Thoracic aorta (tissue), 2 donors: ENCODE measurements at places on chromosomes 2 and 18. TPM values are rescaled to one million over a fixed set of nuclear protein-coding genes. Genes with fewer than 3 reads are reported as not detected.
A peak's percentile ranks its signal among the peaks of the same experiment; 100 is the strongest.

DNA sequence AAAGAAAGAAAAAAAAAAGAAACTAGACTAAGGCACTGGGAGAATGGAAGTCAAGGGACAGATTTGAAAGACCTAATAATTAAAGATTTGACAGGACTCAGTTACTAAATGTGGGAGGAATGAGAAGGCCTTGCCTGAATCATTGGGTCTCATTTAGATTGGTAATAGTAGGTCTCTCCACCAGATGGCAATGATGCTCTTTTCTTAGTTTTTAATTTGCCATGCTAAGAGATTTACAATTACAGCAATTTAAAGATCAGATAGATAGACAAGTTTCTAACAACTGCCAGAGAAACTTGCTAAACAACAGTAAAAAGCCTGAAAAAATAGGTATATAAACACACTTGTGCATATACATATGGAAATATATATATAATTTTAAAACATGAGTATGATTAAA lies 153.0 kb downstream of the TMEM247 start:
- no peak for DNase-seq

GRCh38 chr18:37578182-37578678 lies 12.6 kb upstream of the CELF4 start:
- DNase-seq = no peak

RNU2-63P gene
- not detected for total RNA-seq

- DNase-seq = no peak
Measured at GRCh38 chr2:70553334-70553583, 367 bp downstream of the TGFA start.

ASB18 gene
- not detected for total RNA-seq

QPCT gene
- 5.0 TPM for total RNA-seq

- DNase-seq = no peak
Measured at GRCh38 chr2:15205562-15205961, 355.6 kb downstream of the NBAS start.

GRCh38 chr2:23530206-23530908 lies 145.4 kb downstream of the KLHL29 start:
- no peak for DNase-seq

GCA gene
- total RNA-seq = 56.6 TPM

- DNase-seq = no peak
Measured at GRCh38 chr2:120133572-120134244, 89.5 kb downstream of the TMEM185B start.

- DNase-seq = no peak
Measured at GRCh38 chr2:62972601-62973000, 78.0 kb upstream of the OTX1 start.

- no peak for DNase-seq
Measured at GRCh38 chr18:32104516-32104915, 12.8 kb downstream of the RNF138 start.

GRCh38 chr2:18194161-18194560 lies 315.7 kb downstream of the KCNS3 start:
- no peak for DNase-seq

DNA sequence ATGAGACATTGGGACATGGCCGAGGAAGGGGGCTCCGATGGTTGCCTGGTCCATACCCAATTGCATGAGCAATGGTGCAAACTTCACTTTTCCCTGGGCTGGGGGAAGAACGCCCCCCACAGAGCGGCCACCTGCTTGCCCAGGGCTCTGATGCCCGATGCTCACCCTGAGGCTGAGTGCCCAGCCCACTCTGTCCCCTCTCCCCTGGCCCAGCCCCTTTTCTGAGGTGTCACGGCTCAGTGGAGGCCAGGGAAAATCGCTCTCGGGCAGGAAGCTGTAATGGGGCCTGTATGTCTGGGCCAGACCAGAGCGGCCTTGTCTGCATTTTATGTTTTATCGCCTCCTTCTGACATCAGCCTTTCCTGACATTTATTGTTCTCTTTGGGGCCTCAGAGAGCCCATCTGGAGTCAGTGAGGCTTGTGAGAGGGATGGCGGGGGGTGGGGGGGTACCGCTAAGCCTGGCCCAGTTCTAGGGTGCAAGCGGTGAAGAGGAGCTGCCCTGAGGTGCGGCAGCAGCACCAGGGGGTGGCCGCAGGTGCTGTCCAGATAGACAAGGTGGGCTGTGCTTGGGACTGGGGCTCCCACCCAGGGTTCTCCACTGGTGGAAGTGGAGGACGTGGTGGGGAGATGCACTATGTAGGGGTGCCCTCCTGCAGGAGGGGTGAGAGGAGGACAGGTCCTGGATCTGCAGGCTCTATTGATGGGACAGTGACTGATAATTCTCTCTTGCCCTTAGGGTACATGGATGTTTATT lies 46.2 kb downstream of the INHBB start:
- DNase-seq = no peak

SERPINB3 gene
- not detected for total RNA-seq

LBH gene
- total RNA-seq = 210 TPM

DNA sequence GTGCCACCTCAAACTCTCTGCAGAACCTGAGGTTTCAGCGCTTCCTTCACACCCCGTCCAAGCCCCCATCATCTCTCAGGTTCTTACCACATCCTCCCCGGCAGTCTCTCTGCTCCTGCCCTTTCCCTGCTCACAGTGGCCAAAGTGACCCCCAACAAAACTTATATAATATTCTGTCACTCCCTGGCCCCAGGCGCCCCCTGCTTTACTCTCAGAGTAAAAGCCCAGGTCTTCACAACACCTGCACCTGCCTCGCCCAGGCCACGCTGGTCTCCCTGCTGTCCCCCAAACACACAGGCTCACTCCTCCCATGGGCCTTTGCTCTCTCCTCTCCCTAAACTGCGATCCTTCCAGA lies 6.4 kb downstream of the ITGB1BP1 start:
- no peak for DNase-seq

SFT2D3 gene
- total RNA-seq = 9.5 TPM

SERPINB11 gene
- not detected for total RNA-seq

GNLY gene
- total RNA-seq = 1.5 TPM

DNA sequence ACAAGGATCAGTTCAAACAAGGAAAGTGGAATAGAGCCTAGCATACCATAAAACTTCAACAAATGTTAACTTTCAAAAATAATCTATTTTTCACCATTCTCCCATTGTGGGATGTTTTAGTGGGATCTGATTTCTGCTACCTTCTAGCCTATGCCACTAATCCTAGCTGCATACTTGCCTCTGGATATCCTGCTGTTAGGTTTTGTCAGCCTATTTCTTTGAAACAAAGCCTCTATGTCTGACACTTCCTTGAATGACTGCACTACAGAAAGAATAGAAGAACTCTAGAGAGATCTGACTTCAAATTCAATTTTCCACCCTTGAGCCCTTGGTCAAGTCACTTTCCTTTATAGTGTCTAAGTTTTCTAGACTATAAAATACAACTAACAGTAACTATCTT lies 291.5 kb downstream of the PTH2R start:
- DNase-seq = no peak

DNA sequence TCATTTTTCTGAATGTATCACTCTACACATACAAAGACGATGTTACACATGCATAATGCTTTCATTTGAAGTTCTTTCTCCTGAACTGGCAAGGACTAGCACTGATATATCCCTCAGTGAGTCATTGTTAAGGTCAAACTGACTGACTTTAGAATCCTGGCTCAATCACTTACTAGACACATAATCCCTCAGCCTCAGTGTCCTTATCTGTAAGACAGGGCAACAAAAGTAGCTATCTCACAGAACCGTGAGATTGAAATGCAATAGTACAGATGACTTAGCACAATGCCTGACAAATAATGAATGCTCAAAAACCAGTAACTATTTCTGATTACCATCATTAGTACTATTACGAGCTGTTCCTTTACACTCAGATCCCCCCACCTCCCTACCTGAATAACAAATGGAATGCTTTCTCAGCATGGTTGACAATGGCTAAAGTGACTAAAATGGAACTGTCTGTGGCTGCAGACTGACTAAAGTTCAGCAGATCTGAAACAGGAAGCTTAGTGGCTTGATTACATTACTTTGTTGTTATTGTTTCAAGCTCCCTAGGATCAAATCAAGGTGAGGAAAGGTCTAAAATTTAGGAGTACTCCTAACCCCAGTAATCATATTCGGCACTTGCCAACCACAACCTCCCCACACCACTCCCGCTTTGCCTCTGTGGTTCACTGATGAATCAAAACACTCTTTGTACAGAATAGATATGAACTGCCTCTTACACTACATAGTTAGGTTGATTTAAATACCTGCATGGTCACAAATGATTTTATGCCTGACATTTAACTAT lies 35.8 kb upstream of the CACNB4 start:
- no peak for DNase-seq

ELOA2 gene
- total RNA-seq = not detected

- no peak for DNase-seq
Measured at GRCh38 chr18:66632756-66633155, 28.9 kb upstream of the CDH19 start.

GRCh38 chr2:124272261-124272841 lies 247.3 kb downstream of the CNTNAP5 start:
- no peak for DNase-seq

DNA sequence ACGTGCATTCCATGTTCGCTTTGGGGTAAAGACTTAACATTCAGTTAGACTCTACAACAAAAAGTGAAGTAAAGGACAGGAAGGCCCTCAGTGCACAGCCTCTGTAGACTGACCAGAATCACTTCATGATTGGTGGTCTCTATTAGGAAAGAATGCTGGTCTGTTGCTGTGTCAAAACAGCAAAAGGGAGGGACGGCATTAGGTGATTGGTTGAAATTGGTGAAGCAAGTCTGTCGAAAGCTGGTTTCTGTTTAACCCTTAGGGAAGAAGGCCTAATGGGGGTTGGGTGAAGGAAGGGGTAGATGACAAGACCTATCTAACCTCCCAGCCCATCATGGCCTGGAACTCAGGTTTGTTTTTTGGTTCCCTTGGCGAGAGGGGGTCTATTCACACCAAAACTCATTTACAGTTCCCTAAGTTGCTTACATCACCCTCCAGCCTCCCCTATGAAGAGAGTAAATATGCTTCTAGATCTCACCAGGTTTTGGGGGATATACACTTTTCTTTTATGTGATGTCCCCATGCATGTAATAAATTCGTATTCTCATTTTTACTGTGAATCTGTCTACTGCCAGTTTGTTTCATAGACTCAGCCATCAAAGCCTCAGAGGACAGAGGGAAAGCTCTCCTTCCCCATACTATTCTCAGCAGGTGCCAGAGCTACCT lies 65.6 kb downstream of the TMEM17 start:
- no peak for DNase-seq

- DNase-seq = no peak
Measured at GRCh38 chr2:120526047-120526562, 180.2 kb downstream of the INHBB start.

DNA sequence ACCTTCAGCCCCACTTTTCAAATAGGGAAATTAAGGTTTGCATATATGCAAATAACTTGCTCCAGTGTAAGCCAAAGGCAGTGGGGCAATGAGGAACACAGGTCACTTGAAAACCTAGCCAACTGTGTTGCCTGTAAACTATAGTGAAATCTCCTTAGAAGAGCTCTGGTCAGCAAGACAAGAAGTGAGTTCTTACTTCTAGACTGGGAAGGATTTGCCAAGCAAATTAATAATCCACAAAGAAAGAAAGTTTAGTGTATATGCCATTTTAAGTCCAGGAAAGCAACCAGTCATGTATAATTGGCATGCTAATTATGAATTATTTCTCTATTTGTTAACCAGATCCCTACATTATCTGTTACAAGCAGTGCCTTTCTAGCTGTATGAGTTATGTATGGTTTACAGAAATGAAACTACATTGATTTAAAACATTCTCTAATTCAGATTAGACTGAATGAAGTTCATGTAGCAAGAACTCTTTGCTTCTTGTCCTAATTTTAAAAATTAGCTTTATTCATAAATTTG lies 129.9 kb downstream of the MTX2 start:
- DNase-seq = no peak

GAREM2 gene
- 2.3 TPM for total RNA-seq

DNA sequence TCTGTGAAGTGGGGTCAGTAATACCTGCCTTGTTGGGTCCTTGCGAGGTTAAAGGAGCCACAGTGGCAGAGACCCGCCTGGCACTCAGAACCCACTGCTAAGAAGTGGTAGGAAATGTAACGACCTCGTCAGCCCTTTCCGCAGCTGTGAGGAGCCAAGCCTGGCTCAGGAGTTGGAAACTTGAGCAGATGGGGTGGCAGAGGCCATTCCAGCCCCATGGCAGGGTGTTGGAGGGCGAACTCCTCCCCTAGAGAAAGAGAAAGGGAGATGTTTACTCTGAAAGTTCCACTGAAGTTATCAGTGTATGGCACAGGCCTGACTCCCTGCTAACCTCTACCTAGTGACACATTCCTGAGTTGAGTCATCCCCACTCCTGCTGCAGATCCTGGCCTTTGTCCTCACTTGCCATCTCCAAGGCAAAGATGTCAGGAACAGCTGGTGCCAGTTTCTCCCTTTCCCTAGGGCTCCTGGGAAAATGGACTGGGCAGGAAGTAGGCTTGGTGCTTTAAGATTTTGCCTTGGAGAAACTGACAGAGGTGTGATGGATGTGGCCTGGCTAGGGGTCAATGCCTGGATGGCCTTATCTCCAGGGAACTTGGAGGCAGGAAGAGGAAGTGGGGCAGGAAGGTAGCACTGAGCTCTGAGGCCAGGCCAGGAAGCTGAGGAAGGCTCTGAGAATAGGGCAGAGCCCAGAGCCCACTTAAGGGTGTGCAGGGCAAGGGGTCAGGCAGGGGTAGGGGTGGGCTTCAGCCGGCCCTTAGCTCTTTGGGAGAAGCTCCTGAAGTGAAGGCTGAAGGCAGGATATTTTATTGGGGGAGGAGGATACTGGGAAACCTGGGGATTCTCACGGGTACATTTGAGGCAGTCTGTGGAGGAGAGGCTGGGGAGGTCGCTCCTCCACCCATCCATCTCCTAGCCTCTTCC lies 888 bp downstream of the VAMP5 start:
- DNase-seq = no peak

- no peak for DNase-seq
Measured at GRCh38 chr2:190637281-190637734, 11.6 kb upstream of the NAB1 start.

- DNase-seq = peak; percentile 45
Measured at GRCh38 chr2:226661789-226662545, 137.7 kb downstream of the IRS1 start.

DNA sequence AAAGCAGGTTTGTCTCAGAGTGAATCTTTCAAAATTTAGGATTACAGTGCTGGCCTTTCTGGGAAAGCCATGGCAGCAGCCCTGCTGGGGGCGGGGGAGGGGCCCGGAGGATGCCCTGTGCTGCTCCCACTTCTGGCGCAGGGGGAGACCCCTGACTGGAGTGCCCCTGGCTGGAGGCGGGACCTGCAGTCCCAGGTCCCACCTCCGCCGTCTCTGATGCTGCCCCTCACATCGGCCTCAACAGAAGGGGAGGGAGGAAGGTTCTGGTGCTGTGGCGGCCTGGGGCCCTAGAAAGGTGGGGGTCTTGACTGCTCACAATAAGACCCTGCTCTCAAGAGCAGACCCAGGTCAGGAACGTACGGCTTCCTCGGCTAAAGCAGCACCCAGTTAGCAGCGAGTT lies 216.4 kb downstream of the TWIST2 start:
- no peak for DNase-seq

- no peak for DNase-seq
Measured at GRCh38 chr2:171459498-171459897, 25.5 kb downstream of the DCAF17 start.

DNA sequence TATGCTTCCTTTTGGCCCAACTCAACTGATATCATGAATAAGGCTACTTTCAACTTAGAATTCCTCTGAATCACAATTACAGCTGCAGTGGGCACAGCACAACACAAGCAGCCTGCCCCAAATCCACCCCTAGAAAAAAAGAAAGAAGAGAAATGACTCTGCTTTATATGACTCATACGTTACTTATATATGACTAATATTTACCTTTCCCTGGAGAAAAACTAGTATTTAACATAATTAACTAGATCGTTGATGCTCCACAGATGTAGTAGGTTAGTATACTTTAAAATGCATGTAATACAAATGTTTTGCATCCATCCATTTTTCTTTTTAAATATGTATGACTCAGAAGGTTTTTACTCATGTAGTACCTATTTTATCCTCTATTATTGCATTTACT lies 133.3 kb upstream of the UNC80 start:
- no peak for DNase-seq

EPG5 gene
- total RNA-seq = 46.0 TPM
